ENCODE measurements at places on chromosomes 7 and 10.

GRCh38 chr10:10871352-10871751, 146.3 kb upstream of the CELF2 start:
- DNase-seq, result no peak

- no peak for DNase-seq
Measured at GRCh38 chr10:59098831-59099452, 77.5 kb upstream of the PHYHIPL start.

DNA sequence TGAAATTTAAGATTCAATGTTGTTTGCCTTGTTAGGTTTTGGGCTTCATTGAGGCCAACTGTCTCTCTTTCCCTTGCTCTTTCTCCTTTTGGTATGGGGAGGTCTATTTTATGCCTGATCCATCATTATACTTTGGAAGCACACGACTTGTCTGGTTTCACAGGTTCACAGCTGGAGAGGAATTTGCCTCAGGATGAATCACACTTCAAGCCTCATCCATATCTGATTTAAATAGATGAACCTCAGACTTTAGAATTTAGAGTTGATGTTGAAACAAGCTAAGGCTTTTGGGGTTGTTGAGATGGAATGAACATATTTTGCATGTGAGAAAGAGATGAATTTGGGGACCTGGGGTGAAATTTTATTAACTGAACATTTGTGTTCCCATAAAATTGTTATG, 150.5 kb upstream of the IGFBP3 start:
- no peak for DNase-seq

- DNase-seq, result no peak
Measured at GRCh38 chr7:80636709-80637108, 1.7 kb upstream of the CD36 start.

DNA sequence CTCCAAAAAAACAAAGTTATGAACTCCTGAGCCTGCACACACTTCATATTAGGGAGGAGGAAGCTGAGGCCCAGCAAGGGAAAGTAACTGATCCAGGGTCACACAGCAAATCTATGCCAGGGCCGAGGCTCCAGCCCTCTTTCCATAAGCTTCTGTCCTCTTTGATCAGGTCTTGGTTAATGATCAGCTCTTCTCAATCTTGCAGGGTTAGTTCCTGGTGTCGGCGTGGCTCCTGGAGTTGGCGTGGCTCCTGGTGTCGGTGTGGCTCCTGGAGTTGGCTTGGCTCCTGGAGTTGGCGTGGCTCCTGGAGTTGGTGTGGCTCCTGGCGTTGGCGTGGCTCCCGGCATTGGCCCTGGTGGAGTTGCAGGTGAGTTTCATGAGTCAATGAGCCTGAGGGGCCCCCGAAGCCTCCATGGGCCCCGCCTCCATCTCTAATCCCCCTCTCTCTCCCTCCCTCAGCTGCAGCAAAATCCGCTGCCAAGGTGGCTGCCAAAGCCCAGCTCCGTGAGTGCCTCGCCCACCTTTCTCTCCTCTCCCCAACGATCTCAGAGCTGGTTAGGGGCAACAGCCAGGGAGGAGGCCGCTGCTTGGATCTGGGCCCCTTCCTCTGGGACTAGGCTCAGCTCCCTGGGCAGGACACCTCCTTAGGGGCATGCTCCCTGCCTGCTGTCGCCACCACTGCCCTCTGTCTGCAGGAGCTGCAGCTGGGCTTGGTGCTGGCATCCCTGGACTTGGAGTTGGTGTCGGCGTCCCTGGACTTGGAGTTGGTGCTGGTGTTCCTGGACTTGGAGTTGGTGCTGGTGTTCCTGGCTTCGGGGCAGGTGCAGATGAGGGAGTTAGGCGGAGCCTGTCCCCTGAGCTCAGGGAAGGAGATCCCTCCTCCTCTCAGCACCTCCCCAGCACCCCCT, 23.7 kb upstream of the LIMK1 start:
- no peak for DNase-seq

- DNase-seq, result no peak
Measured at GRCh38 chr7:32059289-32060011, 10.8 kb downstream of the PDE1C start.

DNA sequence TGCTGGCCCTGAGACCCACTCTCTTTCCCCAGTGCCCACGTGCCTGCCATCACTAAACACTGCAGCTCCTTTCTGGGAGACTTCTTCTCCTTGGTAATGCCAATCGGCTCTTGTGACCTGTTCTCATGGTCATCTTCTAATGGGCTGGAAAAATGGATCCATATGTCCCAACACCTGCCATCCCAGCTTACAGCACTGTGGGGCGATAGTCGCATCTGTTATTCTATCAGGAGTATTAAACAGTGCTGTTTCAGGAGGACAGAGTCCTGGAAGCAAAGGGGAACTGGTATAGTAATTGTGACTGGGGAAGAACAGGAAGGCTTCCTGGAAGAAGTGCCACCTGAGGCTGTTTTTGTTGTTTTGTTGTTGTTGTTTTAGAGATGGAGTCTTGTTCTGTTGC, 411.2 kb downstream of the GLRX3 start:
- no peak for DNase-seq

DNA sequence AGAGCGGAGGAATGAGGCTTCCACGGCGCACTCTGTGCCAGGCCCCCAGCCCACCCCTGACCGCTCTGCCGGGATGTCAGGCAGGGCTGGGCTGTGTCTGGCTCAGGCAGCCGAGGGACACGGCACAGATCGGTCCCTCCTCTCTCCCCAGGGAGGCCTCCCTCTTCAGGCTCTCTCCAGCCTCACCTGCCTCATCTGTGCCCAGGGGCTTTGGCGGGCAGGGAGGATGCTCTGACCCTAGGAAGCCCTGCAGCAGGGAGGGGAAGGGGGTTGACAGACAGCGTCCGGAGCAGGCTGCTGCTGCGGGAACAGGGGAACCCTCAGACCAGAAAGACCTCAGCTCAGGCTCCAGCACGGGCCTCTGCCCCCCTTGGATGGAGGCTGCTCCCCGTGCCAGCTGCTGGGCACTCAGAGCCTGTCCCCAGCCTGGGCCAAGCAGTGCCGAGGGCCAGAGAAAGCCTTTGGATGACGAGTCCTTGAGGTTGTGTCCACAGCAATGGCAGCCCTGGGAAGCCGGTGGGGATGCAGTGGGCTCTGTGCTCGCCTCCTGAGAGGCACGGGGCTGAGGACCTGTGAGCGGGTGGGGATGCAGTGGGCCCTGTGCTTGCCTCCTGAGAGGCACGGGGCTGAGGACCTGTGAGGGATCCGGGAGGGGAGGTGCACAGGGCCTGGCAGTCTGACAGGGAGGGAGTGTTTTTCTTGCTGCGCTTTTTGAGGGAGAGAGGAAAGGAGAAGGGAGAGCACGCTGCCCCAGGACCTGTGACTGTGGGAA, 66.9 kb downstream of the FOXL3 start:
- DNase-seq, result no peak

DNA sequence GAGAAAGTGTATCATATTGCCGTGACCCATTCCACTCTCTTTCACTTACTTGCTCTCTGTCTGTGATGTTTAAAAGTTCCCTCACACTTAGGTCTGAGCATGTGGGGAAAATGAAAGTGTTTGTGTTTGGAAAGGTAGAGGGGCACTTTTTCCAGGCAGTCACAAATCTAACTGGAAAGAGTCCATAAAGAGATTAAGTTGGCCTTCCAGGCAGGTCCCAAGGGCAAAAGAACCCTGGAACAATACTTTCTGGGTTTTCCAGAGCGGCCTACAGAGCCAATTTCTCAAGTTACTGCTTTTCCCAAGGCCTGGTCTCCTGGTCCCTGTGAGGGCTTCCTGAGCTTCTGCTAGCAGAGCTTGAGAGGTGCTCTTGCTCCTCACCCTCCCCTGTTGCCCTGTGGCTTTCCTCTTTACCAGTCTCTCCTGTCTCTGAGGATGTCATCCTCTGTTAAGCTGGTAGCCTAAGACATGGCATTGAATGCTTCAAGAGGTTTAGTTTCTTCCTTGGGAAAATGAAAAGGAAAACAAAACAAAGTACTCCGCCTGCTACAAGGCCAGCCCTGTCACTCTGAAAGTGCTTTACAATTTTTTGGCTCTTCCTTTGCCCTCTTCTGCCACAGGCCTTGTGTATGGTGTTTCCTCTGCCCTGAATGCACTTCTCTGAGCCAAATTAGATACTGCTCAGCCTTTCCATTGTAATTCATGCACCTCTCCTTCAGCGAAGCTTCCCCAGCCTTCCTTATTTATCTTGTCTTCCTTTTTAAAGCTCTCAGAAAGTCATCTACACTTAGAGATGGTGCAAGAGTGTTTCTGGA, 20.1 kb downstream of the TES start:
- no peak for DNase-seq

GRCh38 chr7:25469669-25470068, 241.4 kb upstream of the NPVF start:
- DNase-seq, result no peak

DNA sequence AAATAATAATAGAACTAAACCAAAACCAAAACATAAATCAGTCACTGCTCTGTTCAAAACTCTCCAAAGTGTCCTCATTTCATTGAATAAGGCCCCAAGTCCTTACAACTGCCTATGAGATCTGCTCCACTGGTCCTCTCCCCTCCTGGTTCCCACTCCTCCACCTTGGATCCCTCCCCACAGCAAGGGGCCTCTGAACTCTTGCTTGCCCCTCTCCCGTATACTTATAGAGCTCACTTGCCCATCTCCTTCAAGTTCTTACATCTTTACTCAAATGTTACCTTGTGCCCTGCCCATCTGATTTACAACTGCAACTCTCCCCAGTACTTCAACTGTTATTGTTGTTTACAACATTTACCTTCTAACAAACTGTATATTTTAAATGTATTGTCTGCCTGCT, 819 bp downstream of the POLD2 start:
- DNase-seq, result no peak

DNA sequence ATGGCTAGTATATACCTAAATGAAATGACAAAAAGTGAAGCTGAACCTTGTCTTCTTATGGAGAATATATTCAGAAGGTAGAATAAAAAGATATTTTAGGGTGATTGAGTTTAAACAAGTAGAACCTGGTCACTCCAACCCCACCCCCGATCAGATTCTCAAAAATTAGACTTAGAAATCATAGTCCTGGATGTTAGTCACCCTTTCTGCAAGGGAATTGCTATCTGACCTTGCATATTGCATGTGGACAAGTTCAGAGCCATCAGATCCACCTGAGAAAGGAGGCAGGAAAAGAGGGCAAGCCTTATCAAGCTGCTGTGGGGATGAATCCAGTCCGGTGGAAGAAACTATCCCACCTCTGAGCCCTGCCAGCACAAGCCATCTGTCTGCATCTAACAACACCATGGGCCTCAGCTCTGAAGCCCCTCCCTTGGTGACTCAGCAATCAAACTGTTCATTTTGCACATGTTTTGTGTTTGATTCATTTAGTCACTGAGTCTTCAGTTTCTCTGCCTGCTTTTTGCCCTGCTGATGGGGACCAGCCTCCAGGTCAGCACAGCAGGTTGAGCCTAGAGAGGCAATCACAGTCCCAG, 727.3 kb downstream of the AUTS2 start:
- DNase-seq, result no peak

- DNase-seq, result no peak
Measured at GRCh38 chr7:99623091-99623693, 6.4 kb downstream of the ZSCAN25 start.

- no peak for DNase-seq
Measured at GRCh38 chr10:17238445-17239291, 10.6 kb downstream of the VIM start.

- DNase-seq, result no peak
Measured at GRCh38 chr7:73395538-73396503, 37.8 kb upstream of the FZD9 start.

- no peak for DNase-seq
Measured at GRCh38 chr7:7959979-7960670, 8.5 kb upstream of the GLCCI1 start.

DNA sequence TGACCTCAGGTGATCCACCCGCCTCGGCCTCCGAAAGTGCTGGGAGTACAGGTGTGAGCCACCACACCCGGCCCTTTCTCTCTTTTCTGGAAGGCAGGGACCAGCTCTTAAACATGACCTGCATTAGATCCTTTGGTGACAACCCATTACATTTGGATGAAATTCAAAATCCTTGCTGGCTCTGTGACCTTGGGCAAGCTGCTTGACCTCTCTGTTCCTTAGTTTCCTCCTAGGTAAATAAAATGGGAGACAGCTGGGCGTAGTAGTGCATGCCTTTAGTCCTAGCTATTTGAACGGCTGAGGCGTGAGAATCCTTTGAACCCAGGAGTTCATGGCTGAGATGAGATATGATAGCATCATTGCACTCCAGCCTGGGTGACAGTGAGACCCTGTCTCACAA, 23.7 kb downstream of the LDB1 start:
- DNase-seq, result no peak

- DNase-seq, result no peak
Measured at GRCh38 chr10:118407026-118407425, 64.9 kb upstream of the FAM204A start.

GRCh38 chr7:124662937-124663336, 102.7 kb downstream of the GPR37 start:
- DNase-seq, result no peak

- DNase-seq, result no peak
Measured at GRCh38 chr10:86287966-86288579, 78.5 kb downstream of the GRID1 start.

DNA sequence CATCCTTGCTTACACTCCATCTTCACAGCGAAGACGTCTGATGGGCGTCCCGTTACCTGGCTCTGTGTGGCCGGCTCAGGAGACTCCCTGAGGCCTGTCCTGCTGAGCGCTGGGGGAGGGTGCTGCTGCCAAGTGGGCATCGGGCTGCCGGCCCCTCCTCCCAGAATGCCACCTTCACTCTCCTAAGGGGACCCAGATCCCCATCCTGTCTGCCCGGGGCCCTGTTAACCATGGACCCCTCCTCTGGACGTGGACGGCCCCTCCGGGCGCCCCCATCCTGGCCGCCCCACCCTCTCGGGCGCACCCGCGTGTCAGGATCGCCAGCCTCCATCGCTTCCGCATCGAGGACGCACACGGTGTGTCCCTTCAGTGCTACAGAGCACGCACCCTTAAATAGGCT, 7.3 kb upstream of the FOXL3 start:
- DNase-seq, result no peak

DNA sequence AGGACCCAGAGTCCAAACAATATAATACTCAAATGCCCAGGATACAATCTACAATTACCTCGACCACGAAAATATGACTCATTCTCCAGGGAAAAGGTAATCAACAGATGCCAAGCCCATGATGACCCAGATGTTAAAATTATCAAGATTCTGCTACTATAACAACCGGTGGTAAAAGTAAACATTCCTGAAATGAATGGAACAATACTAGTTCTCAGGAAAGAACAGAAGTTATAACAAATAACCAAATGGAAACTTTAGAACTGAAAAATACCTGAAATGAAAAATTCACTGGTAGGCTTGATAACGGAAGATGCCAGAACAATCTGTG, 34.1 kb upstream of the GUSB start:
- no peak for DNase-seq

DNA sequence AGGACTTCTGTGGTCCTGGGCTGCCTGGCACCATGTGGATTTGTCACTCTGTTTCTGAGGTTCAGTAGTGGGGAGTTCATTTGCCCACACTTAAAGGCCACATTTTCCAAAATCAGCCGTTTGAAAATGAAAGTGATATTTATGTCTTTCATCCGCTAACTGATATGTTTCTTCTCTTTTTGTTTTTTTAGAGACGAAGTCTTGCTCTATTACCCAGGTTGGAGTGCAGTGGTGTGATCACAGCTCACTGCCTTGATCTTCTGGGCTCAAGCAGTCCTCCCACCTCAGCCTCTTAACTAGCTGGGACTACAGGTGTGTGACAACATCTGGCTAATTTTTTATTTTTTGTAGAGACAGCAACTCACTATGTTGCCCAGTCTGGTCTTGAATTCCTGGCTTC, 58.6 kb downstream of the EBLN1 start:
- no peak for DNase-seq
